Stimulated activated CD4-positive, alpha-beta T cell treated with anti-CD3 and anti-CD28 coated beads, Interleukin-12 subunit alpha, Interleukin-12 subunit beta, amount 100 ng/mL, for 4 hours (primary cell): ENCODE measurements at places on chromosomes 7 and 10.

DNA sequence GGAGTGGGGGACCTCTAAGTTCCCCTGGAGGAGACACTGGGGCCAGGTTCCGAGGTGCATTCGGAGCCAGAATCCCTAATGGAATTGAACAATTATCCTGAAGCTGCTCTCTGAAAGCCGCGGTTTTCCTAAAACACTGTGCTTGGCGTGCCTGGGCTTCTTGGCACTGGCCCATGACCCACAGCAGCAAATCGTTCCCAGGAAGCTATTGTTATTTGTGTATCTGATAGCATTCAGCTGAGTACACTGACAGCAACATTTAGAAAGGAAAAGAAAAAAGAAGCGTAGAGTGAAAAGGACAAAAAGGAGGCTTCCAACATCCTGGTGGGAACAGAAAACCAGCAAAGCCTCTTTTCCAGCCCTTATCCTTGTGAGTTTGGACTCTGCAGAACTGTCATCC, 339.8 kb downstream of the FRMD4A start:
- DNase-seq = no peak

DNA sequence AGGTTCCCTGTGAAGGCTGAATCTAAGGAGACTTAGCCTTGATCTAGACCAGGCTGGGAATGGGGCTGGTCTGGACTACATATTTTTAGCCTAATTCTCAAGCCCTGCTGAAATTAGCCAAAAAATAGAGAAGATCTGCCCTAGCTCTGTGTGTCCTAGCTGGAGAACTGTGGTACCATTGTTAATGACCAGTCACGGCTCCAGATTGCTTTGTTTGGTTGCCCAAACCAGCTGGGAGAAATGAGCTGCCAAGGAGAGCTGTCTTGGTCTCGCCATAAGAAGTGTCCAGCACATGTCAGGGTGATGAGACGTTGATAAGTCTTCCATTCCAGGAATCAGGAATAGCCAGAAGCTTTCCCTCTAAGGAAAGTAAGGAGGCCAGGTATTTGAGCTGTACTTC, 20.7 kb downstream of the GBX1 start:
- no peak for DNase-seq

DNA sequence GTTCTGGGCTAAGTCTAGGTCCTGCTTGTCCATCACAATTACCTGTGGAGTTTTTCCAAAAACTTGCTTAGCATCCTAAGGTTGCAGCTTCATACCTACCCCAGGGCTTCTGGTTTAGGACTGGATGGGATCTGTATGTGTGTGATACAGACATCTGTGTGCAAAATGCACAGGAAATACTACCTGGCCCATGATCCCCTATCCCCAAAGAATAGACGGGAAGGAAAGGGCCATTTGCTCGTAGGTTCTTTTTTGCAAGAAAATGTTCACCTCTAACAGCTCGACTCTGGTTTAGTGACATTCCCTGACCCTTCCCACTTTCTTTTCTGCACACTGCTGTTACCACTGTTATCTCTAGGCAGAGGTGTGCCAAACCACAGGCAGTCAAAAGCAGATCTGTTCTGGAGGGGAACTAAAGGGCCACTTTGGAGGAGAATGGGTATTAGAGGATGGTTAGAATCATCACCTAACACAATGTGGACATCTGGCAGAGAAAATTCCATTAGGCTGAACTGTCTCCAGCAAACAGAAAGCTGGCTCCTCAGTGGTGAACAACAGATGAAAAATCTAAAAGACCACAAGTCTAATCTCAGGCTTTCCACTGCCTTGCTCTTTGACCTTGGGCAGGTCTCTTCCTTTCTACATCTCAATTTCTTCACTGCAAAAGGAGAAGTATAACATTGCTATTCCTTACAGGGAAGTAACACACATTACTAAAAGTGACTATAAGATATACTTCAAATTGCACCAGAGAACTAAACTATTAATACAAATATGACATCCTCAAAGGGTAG, 107.4 kb downstream of the UBE2H start:
- DNase-seq = no peak

GRCh38 chr10:49381111-49381900, 14.6 kb downstream of the DRGX start:
- DNase-seq = no peak

GRCh38 chr10:132118366-132118765, 52.6 kb downstream of the JAKMIP3 start:
- DNase-seq = no peak

- no peak for DNase-seq
These were observed 34.2 kb downstream of the CAMK2B start for GRCh38 chr7:44291066-44291732.
